ENCODE measurements at places on chromosomes 4 and X. TPM values are rescaled to one million over a fixed set of nuclear protein-coding genes. Genes with fewer than 3 reads are reported as not detected.

GRCh38 chr4:151238477-151238876 is 38.5 kb upstream of the PRSS48 start:
- no peaks in the 10 kb centered on the region for H3K36me3 ChIP-seq
- no peaks in the 10 kb centered on the region for H3K4me1 ChIP-seq
- no peak overlapping the region for H3K27ac ChIP-seq
- no peak for DNase-seq
- no peaks in the 10 kb centered on the region for H3K27me3 ChIP-seq
- no peak overlapping the region for H3K4me3 ChIP-seq

GRCh38 chr4:139872274-139872673 is 206.7 kb downstream of the MGST2 start:
- no peak overlapping the region for H3K4me3 ChIP-seq
- peaks cover 12% of the 10 kb centered on the region for H3K4me1 ChIP-seq
- H3K27me3 ChIP-seq = no peaks in the 10 kb centered on the region

DNA sequence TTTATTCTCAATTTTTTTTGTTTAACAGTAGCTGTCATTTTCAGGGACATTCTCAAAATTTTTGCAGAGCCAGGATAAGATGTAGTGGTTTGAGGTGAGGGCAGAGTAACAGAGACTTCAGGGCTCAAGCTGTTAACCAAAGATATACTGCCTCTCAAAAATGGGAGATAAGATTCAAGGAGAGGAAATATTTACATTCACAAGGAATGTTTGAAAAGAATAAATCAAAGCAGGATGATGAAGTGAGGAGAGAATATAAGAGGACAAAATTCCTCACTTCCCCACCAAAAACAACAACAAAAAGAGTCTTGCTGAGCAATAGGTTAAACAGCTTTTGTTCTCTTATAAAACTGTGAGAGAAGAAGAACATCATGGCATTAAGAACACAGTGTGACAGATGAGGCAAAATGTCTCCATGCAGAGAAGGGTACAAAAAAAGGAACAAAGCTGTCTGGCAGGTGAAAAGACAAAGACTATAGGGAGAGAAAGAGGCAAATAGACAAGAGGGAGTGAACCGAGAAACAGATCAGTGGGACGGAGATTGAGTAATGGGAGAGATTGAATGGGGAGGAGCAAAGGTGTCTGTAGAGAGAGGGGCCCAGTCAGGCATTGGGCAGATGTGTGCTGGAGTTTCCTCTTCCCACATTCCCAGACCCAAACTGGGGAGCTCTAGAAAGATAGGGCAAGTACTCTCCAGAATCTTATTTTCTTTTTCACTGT is 106.1 kb upstream of the TMEM150C start:
- no peak overlapping the region for H3K4me3 ChIP-seq
- no peaks in the 10 kb centered on the region for H3K36me3 ChIP-seq
- DNase-seq = no peak
- H3K4me1 ChIP-seq = no peaks in the 10 kb centered on the region

GRCh38 chr4:20456407-20456806 is 204.7 kb downstream of the SLIT2 start:
- H3K36me3 ChIP-seq = no peaks in the 10 kb centered on the region
- H3K27ac ChIP-seq = no peak overlapping the region
- H3K27me3 ChIP-seq = no peaks in the 10 kb centered on the region
- no peaks in the 10 kb centered on the region for H3K4me1 ChIP-seq
- no peak overlapping the region for H3K4me3 ChIP-seq
- no peak for DNase-seq

- peaks cover 6% of the 10 kb centered on the region for H3K4me1 ChIP-seq
- H3K27ac ChIP-seq = no peak overlapping the region
- no peak overlapping the region for H3K4me3 ChIP-seq
- no peak for DNase-seq
- H3K36me3 ChIP-seq = no peaks in the 10 kb centered on the region
Measured at GRCh38 chr4:3349116-3349515, 56.3 kb downstream of the RGS12 start.

DNA sequence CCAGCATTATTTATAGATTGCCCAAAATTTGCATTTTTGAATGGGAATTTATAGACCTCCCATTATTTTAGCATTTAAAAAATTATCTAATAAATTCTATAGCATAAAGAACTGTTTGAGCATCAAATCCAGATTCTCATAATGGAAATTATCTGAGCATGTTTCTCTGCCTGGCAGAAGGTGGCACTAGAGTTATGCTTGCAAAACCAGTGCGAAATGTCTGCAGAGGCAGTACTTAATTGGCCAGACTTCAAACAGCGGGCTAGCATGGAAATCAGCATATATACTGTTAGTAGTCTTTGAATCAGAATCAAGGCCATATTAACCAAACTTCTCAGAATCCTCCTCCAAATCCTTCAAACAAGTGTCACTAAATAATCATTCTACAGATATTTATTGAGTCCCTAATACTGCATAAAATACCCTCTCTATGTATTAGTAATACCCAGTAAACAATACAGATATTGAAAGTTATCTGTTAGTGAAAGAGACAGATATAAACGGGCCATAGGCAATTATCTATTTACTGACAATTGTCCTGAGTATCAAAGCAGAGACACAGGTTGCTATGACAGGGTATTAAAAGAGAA is 78.7 kb upstream of the DCLK2 start:
- no peak overlapping the region for H3K4me3 ChIP-seq
- H3K4me1 ChIP-seq = no peaks in the 10 kb centered on the region
- no peaks in the 10 kb centered on the region for H3K36me3 ChIP-seq
- DNase-seq = no peak
- H3K27me3 ChIP-seq = no peaks in the 10 kb centered on the region

DNA sequence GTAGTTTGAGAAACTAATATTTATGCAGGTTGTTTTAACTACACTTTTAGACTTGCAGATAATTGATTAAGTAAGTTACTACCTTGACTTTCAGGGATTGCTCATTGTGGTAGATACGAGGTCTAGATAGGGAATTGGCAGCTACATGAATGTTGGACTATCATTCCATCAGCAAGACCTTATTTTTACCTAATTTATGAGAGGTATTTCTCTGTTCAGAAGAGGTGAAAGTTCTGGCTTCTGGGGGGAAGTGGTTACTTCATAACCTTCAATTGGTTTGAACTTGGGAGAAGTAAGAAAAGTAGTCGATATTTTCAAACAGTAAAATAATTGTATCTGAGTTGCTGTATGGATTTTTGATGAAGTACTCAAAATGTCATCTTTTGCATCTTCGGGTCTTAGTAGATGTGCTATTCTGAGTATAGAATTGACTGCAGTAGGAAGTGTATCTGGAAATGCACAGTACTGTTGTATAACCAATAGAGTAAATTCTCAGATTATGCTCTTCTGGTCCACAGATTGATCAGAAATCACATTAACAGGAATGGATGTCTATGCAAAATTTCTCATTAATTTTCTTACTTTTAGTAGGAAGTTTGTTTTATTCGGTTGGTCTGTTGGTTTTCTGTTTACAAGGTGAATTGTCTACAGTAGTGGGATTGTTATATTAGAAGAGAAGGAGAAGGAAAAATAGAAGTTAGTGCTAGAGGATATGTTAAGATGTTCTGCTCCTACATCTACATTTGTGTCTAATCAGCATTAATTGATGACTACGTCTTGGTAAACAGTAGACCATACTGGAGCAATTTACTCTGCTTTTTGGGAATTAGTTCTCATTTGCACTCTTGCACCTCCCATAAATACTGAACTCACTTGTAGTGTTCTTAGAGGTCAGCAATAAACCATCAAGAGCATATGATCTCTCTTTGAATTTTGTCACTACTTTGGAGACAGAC is 3.0 kb downstream of the NFKB1 start:
- H3K27ac ChIP-seq = no peak overlapping the region
- H3K4me3 ChIP-seq = peak overlapping the region; percentile 84
- no peak for DNase-seq
- no peaks in the 10 kb centered on the region for H3K27me3 ChIP-seq

GRCh38 chr4:156970501-156971164 is 966 bp downstream of the PDGFC start:
- no peaks in the 10 kb centered on the region for H3K36me3 ChIP-seq
- H3K4me3 ChIP-seq = peak overlapping the region; percentile 84
- DNase-seq = peak; percentile 66
- H3K27me3 ChIP-seq = no peaks in the 10 kb centered on the region
- H3K4me1 ChIP-seq = peaks cover 20% of the 10 kb centered on the region

GRCh38 chr4:128813965-128814364 is 4.5 kb downstream of the JADE1 start:
- H3K36me3 ChIP-seq = no peaks in the 10 kb centered on the region
- no peak for DNase-seq
- no peak overlapping the region for H3K4me3 ChIP-seq
- no peaks in the 10 kb centered on the region for H3K27me3 ChIP-seq

DNA sequence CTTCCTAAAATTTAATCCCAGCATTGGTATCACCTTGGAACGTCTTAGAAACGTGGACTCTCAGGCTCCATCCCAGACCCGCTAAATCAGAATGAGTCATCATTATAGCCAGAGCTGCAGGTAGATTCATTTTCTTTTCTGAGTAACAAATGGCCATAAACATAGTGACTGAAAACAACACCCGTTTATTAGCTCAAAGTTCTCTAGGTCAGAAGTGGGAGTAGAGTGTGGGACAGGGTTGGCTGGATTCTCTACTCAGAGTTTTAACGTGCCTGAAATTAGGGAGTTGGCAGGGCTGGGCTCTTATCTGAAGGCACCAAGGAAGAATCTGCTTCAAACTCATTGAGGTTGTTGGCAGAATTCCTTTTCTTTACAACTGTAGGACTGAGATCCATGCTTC is 101.8 kb upstream of the C1QTNF7 start:
- H3K4me3 ChIP-seq = no peak overlapping the region
- no peaks in the 10 kb centered on the region for H3K36me3 ChIP-seq
- no peaks in the 10 kb centered on the region for H3K27me3 ChIP-seq
- no peak overlapping the region for H3K27ac ChIP-seq
- no peak for DNase-seq
- H3K4me1 ChIP-seq = no peaks in the 10 kb centered on the region

DNA sequence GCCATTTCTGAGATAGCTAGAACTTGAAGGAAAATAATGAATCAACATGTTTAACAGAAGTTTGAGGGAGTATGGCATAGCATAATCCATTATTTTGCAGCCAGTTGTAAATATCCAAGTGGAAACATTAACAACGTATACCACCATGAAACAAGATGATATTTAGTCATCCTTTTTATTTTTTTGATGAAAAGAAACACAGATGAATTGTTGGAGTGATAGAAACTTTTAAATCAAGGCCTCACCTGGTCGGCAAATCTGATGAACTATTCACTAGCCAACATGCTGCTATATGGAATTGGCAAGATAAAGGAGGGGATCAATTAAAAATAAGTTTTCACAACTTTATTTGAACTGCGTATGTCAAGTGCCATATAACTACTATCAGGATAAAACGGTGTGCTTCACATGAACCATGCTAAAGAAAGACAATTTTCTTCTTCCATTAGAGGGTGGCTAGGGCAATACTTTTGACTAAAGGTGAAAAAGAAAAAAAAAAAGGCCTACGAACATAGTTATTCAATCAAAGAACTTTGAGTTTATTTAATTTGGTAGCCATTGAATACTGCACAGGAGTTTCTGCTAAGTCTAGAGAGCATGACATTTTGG is 510.7 kb downstream of the SPOCK3 start:
- H3K27ac ChIP-seq = no peak overlapping the region
- H3K4me1 ChIP-seq = no peaks in the 10 kb centered on the region
- no peak for DNase-seq
- H3K4me3 ChIP-seq = no peak overlapping the region

GRCh38 chr4:123613586-123614344 is 217.2 kb downstream of the SPRY1 start:
- no peak for DNase-seq
- no peak overlapping the region for H3K4me3 ChIP-seq
- H3K4me1 ChIP-seq = peaks cover 7% of the 10 kb centered on the region
- H3K27ac ChIP-seq = no peak overlapping the region
- H3K36me3 ChIP-seq = no peaks in the 10 kb centered on the region

DNA sequence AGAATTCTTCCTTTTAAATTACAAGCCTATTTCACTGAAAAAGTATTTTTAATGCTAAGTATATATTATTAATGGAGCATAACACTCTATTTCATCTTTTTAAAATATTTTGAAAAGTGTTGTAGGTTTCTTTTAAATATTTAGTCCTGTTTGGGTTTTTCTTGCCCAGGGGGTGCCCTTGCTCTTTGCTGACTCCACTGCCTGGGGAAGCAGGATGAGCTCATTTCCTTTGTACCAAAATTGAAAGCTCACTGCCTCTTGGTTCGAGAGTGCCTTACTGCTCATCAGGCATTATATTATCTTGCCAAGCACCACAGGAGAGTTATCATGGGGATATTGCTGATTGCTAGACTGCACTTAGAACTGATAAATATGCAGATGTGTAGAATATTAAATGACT is 819.2 kb downstream of the PCDH18 start:
- H3K27ac ChIP-seq = no peak overlapping the region
- H3K4me3 ChIP-seq = no peak overlapping the region
- no peaks in the 10 kb centered on the region for H3K36me3 ChIP-seq
- no peaks in the 10 kb centered on the region for H3K4me1 ChIP-seq

DNA sequence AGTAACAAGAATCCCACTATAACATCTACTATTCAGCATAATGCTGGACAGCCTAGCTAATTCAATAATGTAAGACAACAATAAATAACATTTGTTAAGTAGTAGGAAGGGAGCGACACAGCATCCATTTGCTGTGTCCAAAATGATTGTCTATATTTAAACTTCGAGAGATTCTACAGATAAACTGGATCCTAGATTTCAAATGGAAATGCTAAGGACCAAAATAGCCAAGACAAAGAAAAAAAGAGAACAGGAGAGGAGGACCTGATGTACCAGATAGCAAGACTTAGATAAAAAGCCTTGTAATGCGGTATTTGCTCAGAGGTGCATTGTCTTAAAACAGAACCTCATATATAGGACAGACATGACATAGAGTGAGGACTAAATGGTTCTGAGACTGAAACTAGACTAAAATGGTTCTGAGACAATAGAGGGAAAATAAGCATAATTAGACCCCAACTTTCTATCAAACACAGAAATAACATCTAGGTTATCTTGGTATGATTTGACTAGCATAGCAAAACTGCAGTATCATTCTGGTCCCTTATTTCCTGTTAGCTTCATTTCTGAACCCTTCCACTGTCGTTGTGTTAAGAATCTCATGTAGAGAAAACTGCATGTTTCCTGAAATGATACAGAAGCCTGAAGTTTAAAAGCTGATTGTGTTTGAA is 3.8 kb downstream of the HPGDS start:
- H3K27me3 ChIP-seq = no peaks in the 10 kb centered on the region
- no peaks in the 10 kb centered on the region for H3K36me3 ChIP-seq
- no peaks in the 10 kb centered on the region for H3K4me1 ChIP-seq

DNA sequence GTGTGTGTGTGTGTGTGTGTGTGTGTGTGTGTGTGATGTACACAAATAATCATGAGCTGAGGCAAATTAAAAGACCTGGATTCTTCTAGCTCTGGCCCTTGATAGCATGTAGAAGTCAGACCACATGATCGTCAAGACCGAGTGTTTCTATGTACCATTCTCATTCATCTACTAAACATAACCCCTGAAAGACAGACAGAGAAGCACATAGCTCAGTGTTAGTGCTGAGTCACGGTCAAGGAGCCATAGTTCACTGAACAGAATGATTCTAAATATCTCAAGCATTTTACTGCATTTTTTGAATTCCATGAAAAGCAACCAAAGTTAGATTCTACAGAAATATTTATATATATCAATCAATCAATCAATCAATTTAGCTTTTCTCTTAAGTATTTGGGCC is 412.3 kb upstream of the CXorf51A start:
- H3K36me3 ChIP-seq = no peaks in the 10 kb centered on the region
- no peak for DNase-seq
- H3K27me3 ChIP-seq = no peaks in the 10 kb centered on the region
- no peak overlapping the region for H3K4me3 ChIP-seq
- no peak overlapping the region for H3K27ac ChIP-seq

Gene RAP2C
- 22.6 TPM for total RNA-seq

Gene PLP2
- total RNA-seq = 77.7 TPM

Gene PASD1
- not detected for total RNA-seq

Gene COMMD8
- total RNA-seq = 5.7 TPM

Gene MSX1
- 3.6 TPM for total RNA-seq

Gene CNOT6L
- total RNA-seq = 19.2 TPM

Gene ABLIM2
- total RNA-seq = 292 TPM

Gene NCAPG
- total RNA-seq = 0.43 TPM

Gene MID1
- 1.6 TPM for total RNA-seq
